Aortic smooth muscle cell (primary cell): ENCODE measurements at places on chromosomes 7 and 10. TPM values are rescaled to one million over a fixed set of nuclear protein-coding genes. Genes with fewer than 3 reads are reported as not detected.

The ELMO1 gene
- 3.9 and 6.3 TPM in 2 replicates for total RNA-seq

The ERLIN1 gene
- total RNA-seq, result 50.7 and 59.7 TPM in 2 replicates

The POT1 gene
- total RNA-seq, result 29.0 and 34.9 TPM in 2 replicates

The LRGUK gene
- total RNA-seq, result under 0.01 and 0.13 TPM in 2 replicates
